Spinal cord (tissue), 10 donors: ENCODE measurements at places on chromosomes 6 and 20. TPM values are rescaled to one million over a fixed set of nuclear protein-coding genes. Genes with fewer than 3 reads are reported as not detected.

DNA sequence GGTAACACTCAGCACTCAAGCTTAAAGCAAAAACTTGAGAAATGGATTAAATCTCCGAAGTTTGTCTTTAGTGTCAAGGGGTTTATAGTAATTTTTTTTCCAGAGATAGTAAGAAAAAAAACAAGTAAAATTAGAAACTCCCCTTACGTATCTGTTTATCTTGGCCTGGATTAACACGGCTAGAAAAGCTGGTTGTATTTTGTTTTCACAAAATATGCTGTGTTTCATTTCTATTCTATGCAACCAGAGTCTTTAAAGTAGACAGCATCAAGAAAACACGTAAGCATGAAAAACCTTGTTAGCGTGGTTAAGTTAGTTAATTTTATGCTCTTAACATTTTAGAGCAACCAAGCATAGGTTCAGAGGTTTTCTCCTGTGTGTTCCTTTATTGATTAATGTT is 21.8 kb upstream of the ERVFRD-1 start:
- DNase-seq = no peak

GRCh38 chr6:154709621-154710020 is 23.6 kb upstream of the SCAF8 start:
- no peak for DNase-seq

- DNase-seq = peak; percentile 17
Measured at GRCh38 chr20:57432862-57433491, 41.8 kb downstream of the RBM38 start.

Gene SNRPB
- 110 TPM for total RNA-seq
